AG20443 (cell line): ENCODE measurements at places on chromosomes 7 and 10.

DNA sequence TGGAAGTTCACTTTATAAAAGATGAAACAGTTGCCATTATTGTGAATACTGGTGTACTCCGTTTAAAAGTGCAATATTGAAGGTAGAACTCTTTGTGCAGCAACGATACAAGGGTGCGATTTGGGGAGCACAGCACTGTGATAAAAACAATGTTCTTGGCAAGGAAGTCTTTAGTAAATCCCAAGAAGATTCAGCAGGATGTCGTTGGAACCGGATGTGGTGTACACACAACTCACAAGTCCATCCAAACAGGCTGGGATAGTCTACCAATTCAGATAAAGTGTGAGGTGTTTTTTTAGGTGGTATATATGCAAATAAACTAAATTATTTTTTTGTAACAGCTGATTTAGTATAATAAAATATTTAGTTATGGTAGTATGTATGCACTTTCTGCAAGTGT, 46.7 kb downstream of the ZNF777 start:
- DNase-seq: no peak

DNA sequence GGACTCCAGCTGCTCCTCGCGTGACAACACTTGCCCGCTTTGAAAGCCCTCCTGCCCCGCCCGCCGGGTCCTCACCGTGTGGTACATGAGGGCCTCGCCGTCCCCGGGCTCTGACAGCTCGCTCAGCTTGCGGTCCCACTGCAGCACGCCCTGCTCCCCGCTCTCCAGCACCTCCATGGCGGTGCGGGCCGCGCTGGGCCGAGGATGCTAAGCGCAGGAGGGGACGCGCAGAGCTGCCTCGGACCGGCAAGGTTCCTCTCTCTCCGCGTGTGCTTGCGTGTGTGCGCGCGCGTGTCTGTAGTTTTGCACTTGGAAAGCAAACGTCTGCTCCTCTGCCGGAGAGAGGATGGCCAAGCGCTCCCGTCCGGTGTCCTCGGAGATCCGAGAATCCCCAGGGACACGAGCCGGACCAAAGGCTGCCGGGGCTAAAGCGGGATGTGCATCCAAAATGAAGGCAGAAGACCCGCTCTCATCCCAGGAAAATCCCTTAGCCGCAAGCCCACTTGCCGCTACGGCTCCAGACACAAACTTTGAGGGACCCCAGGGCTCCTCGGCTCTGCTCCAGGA, at the start of gene CREB3L2:
TSS of gene CREB3L2 (minus strand) at position 558 of the 567 bp plus-strand sequence. CDS start at position 177, 381 bp downstream.
- DNase-seq: peak; percentile 45

DNA sequence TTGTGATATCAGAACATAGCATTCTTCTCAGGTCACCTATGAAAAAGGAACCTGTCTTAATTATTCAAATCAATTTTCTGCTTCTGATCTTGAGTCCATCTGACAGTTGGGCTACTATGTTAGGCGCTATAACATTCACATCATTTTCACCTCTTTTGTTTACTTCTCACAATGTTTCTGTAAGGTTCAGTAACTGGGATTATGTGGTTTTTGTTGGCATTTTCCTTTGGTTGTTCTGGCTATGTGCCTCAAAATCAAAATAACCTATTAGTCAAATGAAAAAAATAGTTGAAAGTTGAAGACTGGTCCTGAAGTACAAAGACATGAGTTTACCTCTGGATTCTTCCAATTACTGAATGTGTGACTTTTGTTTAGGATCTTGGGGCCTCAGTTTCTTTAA, 221.3 kb upstream of the SMIM30 start:
- DNase-seq: no peak

- no peak for DNase-seq
Measured at GRCh38 chr10:132820056-132820455, 34.1 kb upstream of the NKX6-2 start.

DNA sequence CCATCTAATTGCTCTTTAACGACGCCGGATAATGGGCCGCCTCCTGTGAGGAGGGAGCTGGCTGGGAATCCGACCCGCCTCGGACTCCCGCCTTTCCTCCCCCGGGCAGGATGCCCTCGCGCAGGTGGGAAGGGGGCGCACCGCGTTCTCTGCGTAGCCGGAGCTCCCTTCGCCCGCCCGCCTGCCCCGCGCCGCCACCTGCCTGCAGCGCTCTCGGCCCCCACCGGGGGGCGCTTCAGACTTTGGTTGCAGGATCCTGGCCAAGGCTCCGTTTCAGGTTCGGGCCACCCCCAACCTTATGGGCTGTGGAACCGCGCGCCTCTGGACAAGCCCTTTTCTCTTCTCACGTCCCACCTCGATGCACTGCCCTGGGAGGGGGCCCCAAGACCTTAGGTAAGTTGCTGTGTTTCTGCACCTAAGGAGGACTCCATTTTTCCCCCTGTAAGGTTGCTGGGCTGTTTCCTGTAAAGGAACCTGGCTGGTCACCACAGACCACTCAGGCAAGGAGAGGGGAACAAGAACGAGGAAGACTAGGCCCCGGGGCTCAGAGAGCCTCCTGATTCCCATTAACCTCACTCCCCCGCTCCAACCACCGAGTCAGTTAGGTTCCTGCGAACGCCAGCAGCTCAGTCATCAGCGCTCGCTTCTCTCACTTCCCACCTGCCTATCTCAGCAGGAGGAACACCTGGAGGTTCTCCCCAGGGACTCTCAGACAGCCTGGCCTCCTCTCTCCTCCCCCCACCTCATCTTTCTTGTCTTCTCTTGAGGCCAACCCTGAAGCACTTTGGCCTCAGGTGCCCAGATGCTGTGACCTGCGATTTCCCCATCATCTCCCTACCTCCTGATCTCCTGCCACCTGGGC, 11.3 kb upstream of the KAZALD1 start:
- DNase-seq: peak; percentile 78

DNA sequence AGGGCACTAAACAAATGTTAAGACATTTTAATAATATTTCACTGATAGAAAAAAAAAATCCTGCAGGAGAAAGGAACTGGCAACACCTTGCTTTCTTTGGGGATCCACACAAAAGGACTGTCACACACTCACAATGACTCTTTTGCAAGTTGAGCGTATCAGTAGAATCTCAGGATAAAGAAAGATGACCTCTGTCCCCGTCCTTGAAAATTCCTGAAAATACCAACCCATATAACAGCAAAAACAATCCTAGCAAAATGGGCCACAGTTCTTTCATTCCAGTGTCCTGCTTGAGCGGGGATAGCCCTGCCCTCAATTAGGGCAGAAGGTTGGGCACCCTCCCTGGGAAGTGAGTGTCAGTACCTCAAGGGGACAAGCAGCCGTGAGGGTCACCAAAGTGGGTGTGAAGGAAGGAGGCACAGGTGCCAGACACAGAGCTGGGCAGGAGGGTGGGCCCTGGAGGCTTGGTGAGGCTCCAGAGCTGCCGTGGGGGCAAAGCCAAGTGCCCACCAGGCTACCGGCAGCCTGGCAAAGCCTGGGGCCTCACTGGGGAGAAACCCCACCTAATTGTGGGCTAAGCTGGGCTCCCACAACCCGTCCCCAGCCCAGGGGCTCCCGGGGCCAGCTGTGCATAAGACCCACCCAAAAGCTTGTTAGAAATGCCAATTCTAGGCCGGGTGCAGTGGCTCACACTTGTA, 2.8 kb downstream of the WDR86 start:
- DNase-seq: no peak

- peak; percentile 26 for DNase-seq
Measured at GRCh38 chr7:155951554-155952158, 139.4 kb upstream of the SHH start.

- DNase-seq: no peak
Measured at GRCh38 chr10:34687434-34688210, 127.5 kb downstream of the PARD3 start.
